ENCODE measurements at places on chromosomes 3 and 15.

- peak; percentile 37 for DNase-seq
Observed at GRCh38 chr3:28326458-28326926, 22.0 kb upstream of the ZCWPW2 start.

DNA sequence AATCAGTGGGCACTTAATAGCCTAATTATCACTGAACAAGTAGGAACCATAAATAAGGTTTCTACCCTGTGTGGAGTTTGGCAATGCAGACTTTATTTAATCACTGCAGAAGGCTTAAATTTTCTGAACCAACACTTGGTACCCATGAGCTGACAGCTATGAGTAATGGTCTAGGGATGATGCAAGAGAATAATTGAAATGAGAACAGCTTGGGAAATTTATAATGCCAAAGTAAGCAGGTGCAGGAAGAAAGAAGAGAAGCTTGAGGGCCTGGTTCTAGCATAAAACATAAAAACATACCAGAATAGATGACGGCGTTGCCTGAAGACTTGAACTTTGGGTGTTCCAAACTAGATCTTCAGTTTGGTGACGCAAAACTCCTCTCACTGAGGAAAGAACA is 67.0 kb downstream of the IMPG2 start:
- DNase-seq, result peak; percentile 25

GRCh38 chr3:177694951-177695350 is 497.7 kb upstream of the TBL1XR1 start:
- DNase-seq, result peak; percentile 65

- no peak for DNase-seq
Observed at GRCh38 chr15:99275061-99275460, 23.8 kb downstream of the LRRC28 start.

DNA sequence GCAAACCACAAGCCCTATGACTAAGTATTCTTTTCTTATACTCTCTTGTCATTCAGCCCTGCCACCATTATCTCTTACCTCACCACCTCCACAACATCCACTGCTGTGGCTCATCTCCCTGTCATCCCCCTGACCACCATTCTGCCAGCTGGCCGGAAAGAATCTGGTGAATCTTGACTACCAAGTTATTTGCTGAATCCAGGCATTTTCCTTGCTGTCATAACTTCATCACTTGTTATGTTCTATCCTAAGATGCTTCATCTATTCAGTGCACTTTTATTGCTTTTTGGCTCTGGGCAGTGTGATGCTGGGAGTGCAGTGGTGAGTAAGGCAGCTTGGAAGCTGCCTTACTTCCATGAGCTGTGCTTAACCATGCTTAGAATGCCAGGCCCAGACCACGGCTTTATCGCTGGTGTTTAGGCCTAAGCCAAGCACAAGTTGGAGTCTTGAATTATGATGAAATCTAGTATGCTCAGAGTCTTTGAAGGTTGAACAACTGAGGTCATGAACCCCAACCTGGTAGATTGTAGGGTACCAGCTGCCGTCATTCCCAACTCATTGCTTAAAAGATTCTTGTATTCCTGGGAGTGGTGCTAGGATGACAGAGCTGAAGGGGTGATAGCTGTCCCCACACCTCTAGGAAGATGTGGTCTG is 27.0 kb upstream of the APH1B start:
- DNase-seq, result peak; percentile 98

DNA sequence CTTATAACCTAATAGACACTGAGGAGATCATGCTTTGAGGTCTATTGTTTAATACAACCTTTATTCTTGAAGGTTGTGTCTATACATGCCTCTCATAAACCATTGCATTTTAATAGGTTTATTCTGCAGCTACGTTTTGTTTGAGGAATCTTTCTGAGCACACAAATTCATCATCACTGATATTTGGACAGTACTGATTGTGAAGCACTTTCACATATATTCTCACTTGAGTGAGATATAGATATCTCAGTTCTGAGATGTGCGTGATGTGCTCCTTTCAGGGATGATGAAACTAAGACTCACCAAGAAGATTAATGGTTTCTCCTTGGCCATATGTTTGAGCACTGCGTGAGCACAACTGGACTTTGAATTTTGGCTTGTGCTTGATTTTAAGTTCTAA is 374.4 kb downstream of the LPP start:
- DNase-seq, result no peak

GRCh38 chr3:12622335-12622734 is 41.6 kb downstream of the RAF1 start:
- no peak for DNase-seq

DNA sequence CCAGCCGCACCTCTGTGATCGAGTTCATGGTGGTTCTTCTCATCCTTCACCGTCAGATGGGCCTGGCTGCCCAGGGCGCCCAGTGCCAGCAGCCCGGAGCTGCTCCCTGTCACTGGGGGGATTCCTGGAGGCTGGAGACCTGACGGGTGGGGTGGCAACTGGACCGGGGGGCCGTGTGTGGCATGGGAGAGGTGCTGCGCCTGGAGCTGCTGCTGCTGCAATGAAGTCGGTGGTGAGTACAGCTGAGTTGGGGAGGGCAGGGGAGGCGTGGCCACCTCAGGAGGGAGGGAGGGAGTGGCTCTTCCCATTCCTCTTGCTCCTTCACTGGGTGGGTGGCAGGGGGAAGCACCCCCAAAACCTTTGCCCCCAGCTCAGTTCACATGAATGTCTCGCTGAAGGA is 31.7 kb downstream of the TLE3 start:
- no peak for DNase-seq

DNA sequence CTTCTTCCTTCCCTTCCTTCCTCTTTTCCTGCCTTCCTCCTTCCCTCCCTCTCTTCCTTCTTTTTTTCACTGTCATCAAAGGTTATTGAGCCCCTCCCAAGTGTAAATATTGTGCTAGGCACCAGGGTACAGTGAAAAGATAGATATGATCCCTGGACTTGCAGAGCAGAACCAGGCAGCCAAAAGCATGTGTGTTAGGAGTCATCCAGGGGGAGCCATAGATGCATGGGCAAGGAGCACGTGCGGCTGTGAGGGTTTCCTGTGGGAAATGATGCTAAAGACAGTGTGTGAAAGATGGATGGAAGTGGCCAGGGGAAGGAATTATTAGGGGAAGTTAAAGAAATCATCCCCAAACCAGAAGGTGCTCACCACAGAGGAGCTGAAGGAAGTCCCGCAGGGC is 65.2 kb downstream of the NR2F2 start:
- DNase-seq, result no peak

DNA sequence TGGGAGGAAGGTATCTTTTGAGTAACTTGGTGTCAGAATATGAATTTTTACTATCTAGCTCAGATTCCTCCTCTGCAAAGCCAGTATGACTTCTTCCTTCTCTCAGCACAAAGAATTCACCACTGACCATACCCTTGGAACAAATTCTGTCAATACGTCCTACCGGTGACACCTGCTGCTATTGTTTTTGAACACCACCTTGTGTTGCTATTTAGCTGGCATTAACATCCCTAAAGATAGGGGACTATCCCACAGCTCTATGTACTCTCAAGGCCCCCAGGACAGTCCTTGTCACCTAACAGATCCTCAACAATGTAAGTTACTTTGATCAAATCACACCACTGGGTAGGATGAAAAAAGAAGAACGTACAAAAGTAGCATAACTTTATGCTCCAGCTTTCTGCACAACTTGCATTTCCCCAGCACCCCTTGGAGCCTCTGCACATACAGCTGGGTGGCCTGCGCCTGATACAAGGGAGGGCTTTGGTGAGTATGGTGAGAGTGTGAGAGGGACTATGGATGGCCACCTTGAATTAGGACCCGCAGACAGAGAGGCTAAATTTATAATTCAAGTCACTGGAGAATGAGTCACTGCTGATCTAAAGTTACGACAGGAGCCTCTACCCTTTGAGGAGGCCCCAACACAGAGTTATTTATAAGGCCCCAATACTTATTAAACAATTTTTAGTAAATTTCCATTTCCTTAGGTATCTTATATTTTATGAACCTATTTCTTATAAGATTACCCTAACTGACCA is 2.3 kb upstream of the COLQ start:
- no peak for DNase-seq

DNA sequence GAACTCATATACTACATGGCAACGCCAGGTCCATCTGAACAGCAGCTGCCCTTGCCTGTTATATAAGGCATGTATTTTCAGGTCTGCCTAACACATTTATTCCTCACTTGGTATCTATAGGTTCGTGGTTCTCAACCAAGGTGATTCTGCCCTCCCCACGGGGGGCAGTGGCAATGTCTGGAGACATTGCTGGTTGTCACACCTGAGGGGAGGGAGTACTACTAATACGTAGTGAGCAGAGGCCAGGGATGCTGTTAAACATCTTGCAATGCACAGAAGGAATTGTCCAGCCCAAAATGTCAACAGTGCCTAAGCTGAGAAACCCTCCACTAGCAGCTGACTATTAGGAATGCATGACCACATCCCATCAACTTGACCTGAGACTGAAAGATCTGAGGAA is 32.6 kb downstream of the ADAMTS9 start:
- no peak for DNase-seq

DNA sequence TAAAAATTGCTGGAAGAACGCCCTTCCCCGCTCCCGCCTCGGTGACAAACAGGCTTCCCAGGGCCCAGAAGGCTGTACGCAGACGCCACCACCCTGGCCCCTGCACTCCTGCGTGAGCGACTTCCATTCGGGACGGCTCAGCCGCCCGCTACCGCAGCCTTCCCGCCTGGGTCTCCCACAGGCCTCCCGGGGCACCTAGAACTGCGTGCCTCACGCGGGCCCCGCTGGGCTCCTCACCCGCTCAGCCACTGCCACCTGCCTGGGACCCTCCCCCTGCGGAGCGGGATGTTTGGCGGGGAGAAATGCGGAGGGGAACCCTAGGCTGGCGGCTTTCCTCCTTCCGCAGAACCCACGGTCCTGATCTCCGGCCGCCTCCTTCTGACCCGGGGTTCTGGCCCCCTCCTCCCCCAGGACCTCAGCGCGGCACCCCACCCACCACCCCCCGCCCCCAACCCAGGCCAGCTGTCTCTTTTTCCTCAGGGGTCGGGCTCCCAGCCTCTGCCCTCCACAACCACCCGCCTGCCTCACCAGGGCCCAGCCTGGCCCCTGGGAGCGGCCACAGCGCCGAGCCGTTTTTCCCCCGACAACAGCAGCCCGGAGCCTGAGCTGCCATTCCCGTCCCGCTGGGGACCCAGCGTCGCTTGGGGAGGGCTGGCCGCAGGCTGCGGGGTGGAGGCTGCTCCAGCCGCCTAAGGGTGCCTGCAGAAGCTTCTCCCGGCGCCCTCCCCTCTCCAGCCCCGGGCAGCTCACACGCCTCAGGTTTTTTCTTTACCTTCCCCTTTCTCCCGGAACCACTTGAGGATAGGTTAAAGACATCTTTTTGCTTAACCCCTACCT is 27.6 kb upstream of the RAB7A start:
- DNase-seq, result peak; percentile 12

DNA sequence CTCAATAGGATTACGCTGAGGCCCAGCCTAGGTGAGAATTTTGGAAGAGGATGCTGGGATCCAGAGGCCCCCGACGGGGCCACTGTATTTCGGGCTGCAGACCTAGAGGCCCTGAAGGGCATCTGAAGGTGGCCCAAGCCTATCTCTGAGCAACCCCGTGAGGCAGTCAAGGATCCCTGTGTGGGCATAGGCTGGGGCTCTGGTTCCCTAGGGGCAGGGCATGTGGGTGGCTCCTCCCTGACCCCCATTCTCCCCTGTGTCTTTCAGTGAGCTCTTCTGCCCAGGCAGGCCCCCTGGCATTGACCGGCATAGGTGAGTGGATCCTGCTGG is 216.0 kb downstream of the SNRPN start:
- no peak for DNase-seq

- DNase-seq, result peak; percentile 2
Observed at GRCh38 chr3:22175947-22176346, 424.9 kb upstream of the ZNF385D start.

DNA sequence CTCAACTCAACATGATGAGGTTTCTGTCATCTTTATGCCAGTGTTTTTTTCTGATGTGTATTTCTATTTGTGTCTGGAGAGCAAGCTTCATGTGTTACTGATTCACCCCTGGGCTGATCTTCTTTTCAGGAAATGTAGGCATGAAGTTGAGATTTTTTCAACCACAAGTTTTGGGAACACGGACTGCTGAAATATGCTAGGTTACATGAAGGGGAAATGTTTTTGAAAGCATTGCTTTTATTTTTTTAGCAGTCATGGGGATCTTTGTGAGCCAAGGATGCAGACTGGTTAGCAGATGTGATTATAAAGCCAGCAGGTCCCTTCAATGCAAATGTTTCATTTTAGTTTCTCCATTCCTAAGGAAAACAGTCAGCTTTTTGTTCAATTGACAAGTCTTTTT is 219.3 kb upstream of the COL8A1 start:
- DNase-seq, result peak; percentile 86

- no peak for DNase-seq
Observed at GRCh38 chr3:100766069-100766468, 56.8 kb downstream of the TFG start.

DNA sequence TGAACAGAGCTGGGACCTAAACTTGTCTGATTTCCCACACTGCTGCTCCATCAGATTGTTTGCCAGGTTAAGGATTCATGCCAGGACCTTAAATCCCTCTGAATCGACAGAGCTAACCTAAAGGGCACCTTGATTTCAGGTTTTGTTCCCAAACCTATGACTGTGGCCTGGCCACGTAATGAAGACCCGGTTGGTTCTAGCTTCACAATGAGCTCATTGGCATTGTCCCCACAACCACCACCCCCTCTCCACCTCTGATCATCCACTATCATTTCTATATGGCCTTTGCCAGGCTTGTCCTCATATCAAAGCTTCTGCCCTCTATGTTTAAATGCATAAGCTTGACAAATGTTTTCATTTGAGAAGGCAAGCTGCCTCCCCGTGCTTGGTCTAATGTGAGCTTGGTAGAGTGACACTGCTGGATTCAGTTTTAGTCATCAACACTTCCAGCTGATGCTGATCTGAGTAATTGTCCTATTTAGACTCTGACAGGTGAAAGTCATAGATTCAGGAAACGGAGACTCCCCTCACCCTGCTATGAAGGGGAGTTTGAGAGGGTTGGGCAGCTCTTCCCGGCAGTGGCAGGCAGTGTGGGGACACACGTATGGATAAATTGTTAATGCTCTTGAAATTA is 407.1 kb upstream of the CFAP20DC start:
- DNase-seq, result no peak

DNA sequence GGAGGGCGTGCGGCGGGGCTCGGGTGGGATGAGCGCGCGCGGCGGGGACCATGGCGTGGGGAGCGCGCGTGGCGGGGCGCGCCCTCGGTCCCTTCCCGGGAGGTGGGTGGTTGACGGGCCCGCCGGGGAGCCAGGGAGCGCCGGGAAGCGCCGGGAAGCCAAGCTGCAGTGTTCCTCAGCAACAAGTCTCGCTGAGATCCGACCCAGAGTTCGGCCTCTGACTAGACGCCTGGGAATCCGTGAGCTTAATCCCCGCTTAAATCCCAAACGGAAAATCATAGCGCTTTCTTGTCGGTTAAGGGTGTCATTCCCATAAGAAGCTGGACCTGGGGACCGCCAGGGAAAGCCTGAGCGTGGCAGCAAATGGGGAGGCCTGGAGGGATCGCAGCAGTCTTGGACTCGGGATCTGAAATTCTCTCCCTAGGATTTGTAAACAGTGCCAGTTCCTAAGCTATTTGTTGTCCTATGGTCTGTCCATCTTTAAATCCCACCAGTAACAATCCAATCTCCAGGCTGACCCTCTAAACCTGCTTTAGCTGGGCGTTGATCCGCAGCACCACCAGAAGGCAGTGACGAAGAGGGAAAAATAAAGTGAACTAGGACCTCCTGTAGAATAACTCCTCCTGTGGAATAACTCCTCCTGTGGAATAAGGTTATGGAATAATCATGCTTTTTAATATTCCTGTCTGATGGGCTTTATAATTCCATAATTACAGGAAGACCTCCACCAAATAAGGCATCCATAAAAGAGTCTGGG is 570 bp upstream of the NEDD4 start:
- DNase-seq, result peak; percentile 77

GRCh38 chr3:188580223-188580622 is 426.3 kb downstream of the LPP start:
- no peak for DNase-seq

Data from iris pigment epithelial cell (primary cell).